CD14-positive monocyte (primary cell): ENCODE measurements at places on chromosomes 7 and 10.

GRCh38 chr10:70122742-70123141 is 9.9 kb downstream of the AIFM2 start:
- no peak for DNase-seq

DNA sequence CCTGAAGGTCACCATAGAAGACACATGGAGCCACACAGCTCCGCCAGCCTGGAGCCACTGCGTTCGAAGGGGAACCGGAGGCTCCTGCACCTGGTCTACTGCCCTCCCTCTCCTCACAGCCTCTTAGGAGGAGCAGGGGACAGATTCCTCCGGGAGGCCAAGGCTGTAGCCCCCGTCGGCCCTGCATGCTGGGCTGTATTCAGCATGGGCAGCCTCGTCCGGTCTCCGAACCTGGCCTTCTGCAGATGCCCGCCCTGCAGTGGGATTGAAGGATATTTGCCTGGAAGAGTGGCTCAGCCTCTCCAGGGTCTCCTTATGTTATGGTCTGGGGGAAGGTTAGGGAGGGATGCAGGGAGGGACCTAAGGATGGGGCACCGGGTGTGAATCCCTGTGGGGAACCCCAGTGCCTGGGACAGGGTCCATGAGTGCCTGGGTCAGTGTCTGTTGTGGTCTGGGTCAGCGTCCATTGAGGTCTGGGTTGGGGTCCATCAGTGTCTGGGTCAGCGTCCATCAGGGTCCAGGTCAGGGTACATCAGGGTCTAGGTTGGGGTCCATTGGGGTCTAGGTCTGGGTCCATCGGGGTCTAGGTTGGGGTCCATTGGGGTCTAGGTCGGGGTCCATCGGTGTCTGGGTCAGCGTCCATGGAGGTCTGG is 13.0 kb upstream of the SCART1 start:
- no peak for DNase-seq

GRCh38 chr10:13709931-13710650 is 123.3 kb downstream of the PRPF18 start:
- no peak for DNase-seq

GRCh38 chr10:111725050-111725449 is 458.5 kb downstream of the GPAM start:
- no peak for DNase-seq

DNA sequence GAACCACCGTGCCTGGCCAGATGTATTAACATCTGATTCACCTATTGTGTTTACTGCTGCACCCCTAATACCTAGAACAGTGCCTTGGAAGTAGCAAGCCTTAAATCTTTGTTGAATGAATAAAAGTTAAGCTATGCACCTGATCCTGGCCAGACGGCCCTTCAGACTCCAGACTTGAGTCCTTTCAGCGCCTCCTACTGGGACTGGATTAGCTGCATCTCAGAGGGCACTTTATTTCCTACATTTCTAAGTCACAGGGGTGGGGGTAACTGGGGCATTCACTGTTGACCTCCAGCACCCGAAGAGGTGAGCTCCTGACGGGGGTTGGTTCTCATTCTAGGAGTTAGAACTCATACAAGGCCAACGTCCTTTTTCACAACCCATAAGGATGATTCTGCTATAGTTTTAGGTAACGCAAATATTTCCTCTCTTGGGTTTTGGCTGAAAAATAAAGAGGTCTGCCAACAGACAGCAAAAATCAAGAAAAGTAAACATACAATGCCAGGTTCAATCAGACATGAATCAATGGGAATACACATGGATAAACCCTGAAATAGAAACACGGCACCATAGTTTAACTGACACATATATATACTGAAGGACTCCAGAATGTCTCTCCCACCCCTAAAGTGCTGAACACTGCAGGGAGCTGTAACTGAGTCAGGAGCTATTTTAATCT is 48.0 kb upstream of the DLG5 start:
- no peak for DNase-seq

- no peak for DNase-seq
Measured at GRCh38 chr7:45221896-45222604, 64.5 kb downstream of the RAMP3 start.

DNA sequence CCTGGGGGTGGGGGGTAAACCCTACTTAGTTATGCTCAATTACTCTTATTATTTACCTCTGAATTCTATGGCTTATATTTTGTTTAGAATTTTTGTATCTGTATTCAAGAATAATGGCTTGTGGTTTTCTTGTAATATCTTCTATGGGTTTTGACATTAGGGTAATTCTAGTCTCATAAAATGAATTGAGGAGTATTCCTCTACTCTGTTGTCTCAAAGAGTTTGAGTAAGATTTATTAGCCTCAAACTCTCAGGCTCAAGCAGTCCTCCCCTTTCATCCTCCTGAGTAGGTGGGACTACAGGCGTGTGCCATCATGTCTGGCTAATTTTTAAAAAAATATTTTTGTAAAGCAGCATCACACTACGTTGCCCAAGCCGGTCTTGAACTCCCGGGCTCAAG is 19.6 kb upstream of the UCMA start:
- no peak for DNase-seq

- DNase-seq = no peak
Measured at GRCh38 chr7:90816511-90817142, 220.5 kb downstream of the CDK14 start.
